ENCODE measurements at places on chromosomes 7 and 10.

DNA sequence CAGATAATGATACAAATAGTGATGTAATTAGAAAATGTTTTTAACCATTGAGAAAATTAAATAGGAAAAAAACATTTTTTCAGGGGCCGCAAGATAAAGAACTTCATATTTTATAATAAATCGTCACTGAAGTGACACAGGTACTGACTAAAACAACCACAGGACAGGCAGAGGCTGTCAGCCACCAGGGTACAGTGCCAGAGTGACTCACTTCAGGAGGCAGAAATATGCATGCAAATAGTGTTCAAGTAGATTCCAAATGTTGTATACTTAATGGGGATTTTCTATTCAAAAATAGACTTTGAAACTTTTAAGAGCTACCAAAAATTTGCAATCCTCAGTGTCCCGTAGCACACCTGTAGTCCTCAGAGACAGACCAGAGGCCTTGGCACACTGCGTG is 68.6 kb downstream of the FRMPD2 start:
- no peak for DNase-seq

- DNase-seq: no peak
These were observed 53.3 kb downstream of the UNC5B start for GRCh38 chr10:71265618-71266146.

DNA sequence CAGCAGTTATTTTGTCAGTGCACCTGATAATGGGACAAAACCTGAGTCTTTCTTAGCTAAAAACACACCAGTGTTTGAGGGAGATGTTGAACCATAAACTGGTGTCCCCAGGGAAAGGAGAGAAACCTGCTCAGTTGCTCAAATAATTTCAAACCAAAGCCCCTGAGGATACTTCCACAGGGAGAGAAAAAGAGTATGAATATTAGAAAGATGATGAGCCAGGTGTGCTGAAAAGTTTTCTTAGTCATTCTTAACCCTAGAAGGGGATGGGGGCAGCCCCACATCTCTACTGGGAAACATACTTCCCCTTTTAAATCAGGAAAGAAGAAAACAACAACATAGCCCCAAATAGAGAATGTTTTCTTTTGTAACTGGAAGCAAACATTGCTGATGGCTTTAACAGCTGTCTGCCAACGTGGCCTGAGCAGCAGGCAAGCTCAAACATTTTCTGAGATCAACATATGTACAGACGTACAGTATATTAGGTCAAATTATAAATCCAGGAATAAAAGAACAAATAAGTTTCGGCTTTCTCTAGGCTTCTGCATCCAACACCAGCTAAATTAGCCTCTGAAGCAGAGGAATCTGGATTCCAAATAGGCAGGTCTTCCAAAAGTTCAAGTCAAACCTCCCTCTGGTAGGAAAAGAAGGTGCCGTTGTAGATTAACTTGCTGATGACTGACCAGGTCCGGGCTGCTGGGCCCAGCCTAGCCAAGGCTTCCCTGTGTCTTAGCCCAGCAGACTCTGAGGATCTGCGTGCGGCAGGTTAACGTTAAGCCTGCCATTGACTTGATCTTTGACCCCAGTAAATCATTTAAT is 30.5 kb upstream of the FBXW4 start:
- no peak for DNase-seq

DNA sequence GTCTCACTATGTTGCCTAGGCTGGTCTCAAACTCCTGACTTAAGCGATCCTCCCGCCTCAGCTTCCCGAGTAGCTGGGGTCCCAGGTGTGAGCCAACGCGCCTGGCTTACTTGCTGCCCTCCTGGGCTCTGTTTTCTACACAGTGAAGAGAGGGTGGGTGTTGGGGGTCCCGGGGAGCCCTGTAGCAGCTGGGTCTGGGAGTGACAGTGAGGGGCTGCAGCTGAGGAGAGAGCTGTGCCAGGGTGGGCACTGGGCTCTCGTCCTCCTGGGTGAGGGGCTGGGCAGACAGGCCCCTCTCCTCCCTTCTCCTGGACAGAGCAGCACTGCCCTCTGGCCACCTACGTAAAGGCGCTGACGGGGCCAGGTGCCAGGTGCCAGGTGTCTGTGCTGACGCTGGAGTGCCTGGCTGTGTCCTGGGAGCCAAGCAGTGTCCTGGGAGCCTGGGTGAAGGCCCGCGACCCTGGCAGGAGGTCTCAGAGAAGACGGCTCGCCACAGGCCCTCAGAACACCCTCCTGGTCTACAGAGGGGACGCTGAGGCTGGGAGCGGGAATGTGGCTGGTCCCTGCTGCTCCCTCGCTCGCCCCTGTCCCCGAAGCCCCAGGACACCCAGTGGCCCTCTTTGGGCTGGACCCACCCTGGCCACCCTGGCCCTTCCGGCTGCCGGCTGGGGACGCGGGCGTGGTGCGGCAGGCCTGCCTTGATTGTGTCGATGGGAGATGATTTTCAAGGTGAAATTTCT is 35.6 kb downstream of the UNCX start:
- DNase-seq: no peak

- no peak for DNase-seq
These were observed 102.9 kb upstream of the ARMC3 start for GRCh38 chr10:22824984-22825383.

DNA sequence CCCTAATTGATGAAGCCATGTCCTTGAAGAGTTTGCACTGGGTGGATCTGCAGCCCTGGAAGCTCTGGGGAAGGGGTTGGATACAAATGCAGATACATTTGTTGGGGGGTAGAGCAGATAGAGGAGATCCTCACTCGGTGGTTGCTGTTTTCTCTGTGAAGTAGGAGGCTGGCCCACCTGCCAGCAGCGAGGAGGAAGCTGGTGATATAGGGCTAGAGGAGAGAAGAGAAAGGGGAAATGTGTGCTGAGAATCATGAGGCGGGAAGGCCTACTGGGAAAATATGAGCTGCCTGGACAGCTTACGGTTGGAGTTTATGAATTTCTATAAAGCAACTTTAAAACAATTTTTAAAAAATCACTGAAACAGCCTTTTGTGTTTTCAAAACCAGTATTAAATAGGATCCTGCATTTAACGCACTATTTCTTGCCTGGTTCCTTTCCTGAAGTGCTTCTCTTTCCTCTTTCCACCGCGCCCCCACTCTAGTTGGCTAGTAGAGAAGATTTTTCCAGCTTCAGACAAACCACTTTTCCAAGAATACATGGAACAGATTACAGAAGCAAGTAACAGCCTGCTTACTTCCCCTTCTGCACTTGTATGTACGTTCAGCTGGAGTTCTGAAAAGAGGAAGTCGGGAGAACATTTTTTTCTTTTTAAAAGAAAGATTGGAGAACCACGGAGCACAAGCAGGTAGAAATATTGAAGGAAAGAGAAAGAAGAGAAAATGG is 100.6 kb upstream of the GLCCI1 start:
- no peak for DNase-seq

GRCh38 chr10:3363311-3364045 is 190.9 kb upstream of the PITRM1 start:
- no peak for DNase-seq

DNA sequence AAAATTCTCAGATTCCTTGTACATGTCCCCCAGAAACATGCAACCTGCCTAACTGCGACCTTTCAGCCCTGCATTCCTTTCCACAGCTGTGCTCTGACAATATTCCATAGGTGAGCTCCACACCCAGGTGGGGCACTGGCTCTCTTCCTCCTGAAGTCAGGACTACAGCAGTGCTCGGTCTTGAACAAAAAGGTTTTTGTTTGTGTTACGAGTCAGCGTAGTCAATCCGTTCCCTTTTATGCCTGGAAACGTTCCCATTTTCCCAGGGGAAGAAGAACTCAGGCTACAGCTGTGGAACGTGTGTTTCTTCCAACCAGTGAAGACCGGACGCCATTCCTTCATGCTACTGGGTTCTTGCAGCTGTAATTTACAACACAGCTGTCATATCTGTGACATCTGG is 52.4 kb upstream of the PFKP start:
- DNase-seq: no peak

DNA sequence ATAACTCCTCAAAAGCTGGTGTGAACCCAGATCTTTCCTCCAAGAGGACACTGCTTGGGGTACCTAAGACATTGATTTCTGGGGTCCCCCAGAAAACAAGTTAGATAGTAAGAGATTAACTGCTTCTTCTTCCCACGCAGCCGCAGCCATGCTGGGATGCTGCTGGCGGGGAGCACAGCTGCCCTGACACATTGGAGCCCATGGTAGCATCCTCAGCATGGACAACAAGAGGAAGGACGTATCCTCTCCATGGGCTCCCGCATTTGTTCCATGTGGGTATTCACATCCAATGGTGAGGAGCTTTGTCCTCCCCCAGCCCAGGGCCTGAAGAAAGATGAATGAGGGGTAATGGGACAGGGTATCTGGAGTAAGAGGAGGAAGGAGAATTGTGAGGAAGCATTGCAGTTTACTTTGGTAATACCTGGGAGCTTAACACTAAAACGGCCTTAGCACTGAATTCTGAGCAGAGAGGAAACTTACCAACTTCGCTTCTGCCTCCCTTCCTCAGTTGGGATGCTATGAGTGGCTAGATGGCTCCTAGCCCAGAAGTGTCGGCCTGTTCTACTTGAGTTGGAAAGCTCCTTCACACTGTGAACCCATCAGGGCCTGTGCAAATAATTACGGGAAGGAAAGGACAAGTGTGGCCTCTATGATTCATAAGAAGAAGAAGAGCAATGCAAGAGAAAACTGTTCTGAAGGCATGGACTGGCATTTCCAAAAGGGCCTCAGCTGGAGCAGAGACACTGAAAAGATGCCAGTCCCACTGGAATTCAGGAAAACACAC is 43.9 kb downstream of the C10orf120 start:
- DNase-seq: no peak

DNA sequence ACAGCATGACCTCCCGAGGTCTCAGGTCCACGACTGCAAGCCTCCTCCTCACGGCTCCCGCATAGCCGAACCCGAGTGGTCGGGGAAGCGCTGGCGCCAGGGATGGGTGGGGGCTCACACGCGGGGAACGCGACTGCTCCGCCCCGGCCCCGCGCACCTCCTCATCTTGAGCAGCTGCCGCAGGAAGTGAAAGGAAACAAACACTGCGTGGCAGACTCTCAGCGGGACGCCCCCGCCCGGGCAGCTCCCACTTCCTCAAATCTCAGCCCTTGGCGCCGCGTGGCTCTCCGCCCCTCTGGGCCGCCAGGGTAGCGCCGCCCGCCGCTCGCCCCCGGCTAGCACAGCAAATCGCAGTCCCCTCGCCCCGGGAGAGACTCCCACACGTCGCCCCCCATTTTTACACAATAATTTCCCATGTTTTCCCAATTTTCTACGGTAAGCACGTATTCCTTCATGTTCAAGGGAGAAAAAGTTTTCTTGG is at the start of gene TMEM243:
TMEM243 (minus strand) TSS at position 188 of the 481 bp plus-strand sequence. CDS start 229 bp downstream, outside the sequence.
- DNase-seq: no peak

DNA sequence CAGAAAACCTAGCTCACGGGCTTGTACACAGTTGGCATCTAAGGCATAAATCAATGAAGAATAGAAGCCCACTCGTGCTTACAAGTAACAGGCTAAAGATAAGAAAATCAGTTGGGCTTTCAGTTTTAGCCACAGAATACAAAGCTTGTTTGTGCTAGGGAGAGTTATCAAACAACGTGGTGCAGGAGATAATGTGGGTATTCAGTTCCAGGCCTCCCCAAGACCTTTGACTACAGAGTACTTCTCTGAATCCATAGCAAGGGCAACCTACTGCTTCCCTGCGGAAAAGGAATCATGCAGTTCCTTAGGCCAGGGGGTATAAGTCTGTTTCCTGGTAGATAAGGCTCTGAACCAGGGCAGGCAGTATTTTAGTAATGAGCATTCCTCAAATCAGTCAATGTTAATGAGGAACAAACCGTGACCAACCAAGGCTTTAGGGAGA is 219.5 kb upstream of the CSTF2T start:
- DNase-seq: no peak

GRCh38 chr7:55641811-55642210 is 69.5 kb upstream of the VOPP1 start:
- no peak for DNase-seq

- no peak for DNase-seq
These were observed 36.7 kb downstream of the MTERF1 start for GRCh38 chr7:91843831-91844230.

- DNase-seq: no peak
These were observed 19.7 kb downstream of the DOCK1 start for GRCh38 chr10:126924915-126925300.

DNA sequence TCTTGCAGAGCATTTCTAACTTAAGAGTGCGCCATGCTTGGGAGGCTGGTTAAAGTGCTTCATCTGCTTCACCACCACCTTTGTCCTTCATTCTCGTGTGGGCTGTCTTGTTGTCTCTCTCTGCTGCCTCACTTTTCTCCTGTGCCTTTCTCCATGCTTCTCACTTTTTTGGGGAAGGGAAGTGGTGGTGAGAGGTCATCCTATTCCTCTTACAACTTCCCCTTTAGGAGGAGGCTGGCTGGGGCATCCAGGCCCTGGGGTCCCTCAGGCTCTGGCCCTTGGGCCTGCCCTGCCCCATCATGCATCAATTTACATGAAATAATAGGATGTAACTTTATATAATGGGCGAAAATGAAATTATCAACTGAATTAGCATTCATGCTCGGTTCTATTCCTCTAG is 39.9 kb upstream of the PIP4K2A start:
- DNase-seq: no peak

GRCh38 chr10:91434041-91434440 is 23.9 kb downstream of the HECTD2 start:
- DNase-seq: no peak

DNA sequence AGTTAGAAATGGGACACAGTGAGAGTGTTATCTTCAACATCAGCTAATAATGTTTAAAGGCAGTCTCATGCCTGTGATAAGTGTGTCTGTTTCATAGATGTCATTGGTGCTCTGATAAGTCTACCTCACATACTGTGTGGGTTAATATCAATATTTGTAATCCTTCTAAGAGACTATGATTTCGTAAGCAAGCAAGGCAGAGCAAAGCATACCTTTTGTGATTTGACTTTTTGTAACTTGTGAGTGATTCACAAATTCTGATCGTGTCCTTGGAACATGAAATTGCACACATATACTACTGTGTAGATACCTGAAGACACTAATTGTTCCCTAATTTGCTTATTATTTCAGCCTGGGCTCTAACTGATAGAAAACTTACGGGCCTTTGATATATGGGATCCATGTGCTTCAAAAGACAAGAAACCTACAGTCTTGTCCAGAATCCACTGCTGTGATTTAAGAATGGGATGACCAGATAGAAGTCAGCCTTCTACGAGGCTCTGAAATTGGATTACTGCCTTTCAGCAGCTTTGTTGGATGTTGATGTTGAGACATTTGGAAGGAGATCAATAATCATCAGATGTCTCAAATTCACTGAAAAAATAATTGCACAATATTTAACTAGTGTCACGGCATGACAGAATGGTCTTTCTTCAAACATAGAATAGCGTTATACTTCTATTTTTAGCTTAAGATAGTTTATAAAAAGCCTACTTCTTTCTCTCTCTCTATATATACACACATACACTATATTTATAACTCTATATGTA is 63.2 kb upstream of the KLF6 start:
- DNase-seq: no peak

- DNase-seq: no peak
These were observed 239.2 kb upstream of the AKR1E2 start for GRCh38 chr10:4586776-4587175.

Measured in HS-27A (cell line).